Activated T-helper 2 cell treated with anti-CD3 and anti-CD28 coated beads, Interferon-gamma antibody, Interleukin-2, Interleukin-4, amounts not matched to agents 10 μg/mL and 5 μg/mL and 100 μg/mL, durations not matched to agents 14 hours and 24 hours and 36 hours (primary cell): ENCODE measurements at places on chromosomes 1 and 21. TPM values are rescaled to one million over a fixed set of nuclear protein-coding genes. Genes with fewer than 3 reads are reported as not detected.

DNA sequence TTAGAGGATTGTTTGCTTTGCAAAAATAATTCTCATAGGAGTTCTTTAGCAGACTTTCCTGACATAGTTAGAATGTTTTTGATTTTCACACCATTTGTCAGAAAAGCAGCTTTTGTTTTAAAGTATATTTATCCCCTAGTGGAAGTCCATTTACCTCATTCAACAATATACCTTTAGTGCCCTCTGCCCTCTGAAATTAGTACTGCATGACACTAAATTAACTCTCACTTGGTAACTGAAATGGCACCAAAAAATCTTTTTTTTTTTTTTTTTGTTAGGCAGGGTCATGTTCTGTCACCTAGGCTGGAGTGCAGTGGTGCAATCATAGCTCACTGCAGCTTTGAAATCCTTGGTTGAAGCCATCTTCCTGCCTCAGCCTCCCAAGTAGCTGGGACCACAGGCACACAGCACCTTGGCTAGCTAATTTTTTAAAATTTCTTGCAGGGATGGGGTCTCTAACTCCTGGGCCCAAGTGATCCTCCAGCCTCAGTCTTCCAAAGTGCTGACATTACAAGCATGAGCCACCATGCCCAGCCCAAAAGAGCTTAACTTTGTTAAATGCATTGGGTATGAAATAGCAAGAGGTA lies 13.6 kb downstream of the LRRC42 start:
- DNase-seq = no peak

- DNase-seq = no peak
These were observed 10.2 kb upstream of the CAMK2N1 start for GRCh38 chr1:20496241-20496661.

- DNase-seq = no peak
These were observed 112.7 kb upstream of the JUN start for GRCh38 chr1:58896246-58897183.

- no peak for DNase-seq
These were observed 59.9 kb downstream of the LDLRAD2 start for GRCh38 chr1:21871943-21872342.

DNA sequence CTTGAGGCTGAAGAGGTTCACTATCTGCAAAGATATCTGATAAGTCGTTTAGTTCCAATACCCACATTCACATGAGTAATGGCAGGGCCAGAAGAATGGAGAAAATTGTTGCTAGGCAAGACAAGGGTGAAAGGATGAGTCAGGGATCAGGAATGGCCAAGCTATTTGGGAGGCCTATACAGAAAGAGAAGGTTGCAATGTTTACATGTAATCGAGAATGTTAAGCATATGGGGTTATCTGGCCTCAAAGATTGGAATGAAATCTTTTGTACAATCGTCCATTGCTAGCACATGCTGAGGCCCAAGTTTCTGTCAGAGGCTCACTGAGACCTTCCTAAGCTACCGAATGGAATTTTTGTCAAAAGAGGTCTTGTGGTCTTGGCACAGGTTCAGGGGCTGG lies 299.9 kb upstream of the PLD5 start:
- DNase-seq = no peak

- no peak for DNase-seq
These were observed 126.6 kb upstream of the CAMK1G start for GRCh38 chr1:209456878-209457277.

DNA sequence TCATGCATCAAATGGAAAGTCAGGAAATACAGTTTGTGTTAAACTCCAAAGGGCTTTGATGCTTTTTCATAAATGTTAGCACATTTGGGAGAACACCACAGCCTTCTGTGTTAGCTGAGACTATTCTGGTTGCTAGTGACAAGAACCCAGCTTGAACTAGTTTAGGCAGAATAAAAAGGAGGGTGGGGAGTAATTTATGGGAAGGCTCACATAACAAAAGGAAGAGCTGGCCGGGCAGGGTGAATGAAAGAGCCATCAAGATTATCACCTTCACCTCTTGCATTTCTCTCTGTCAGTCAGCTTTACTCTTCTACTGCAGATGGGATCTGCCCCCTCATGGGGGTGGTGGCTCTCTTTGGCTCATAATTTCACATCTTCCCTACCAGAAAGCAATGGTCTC lies 75.4 kb upstream of the VTCN1 start:
- DNase-seq = no peak

GRCh38 chr1:181383695-181384094 lies 99.6 kb upstream of the CACNA1E start:
- DNase-seq = no peak

- no peak for DNase-seq
These were observed 59.7 kb downstream of the INAVA start for GRCh38 chr1:200954434-200954833.

GRCh38 chr1:115329965-115330364 lies 8.1 kb downstream of the NGF start:
- no peak for DNase-seq

The NOS1AP gene
- not detected in 2 replicates for total RNA-seq

The SLC30A10 gene
- not detected in 2 replicates for total RNA-seq

The DPM3 gene
- 49.0 and 51.0 TPM in 2 replicates for total RNA-seq

The S100A7 gene
- not detected in 2 replicates for total RNA-seq
